Endodermal cell (in vitro differentiated cells): ENCODE measurements at places on chromosomes 6 and 20.
A peak's percentile ranks its signal among the peaks of the same experiment; 100 is the strongest.

- no peak for DNase-seq
Measured at GRCh38 chr6:17036065-17036393, 65.8 kb upstream of the STMND1 start.

- no peak for DNase-seq
Measured at GRCh38 chr6:101806241-101806640, 412.7 kb downstream of the GRIK2 start.

- no peak for DNase-seq
Measured at GRCh38 chr6:23790756-23791155, 335.3 kb upstream of the NRSN1 start.

- DNase-seq: no peak
Measured at GRCh38 chr20:5153152-5153467, 26.3 kb downstream of the CDS2 start.

DNA sequence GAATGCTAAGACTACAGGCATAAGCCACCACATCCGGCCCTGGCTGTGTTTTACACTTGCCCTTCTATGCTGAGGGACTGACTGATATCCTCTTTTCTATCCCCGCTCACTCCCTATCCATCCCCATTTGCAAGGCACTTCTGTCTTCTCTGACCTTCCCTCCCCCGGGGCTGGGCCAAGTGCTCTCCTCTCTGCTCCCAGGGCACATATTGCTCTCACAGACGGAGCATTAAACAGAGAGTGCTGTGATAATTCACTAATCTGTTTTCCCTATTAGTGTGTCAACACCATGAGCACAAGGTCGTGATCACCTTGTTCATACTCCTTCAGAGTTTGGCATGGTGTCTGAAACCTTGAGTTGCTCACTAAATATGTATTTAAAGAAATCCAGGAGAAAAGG, 9.0 kb upstream of the SLC2A12 start:
- DNase-seq: no peak

GRCh38 chr6:20655317-20655716, 121.1 kb downstream of the CDKAL1 start:
- no peak for DNase-seq

DNA sequence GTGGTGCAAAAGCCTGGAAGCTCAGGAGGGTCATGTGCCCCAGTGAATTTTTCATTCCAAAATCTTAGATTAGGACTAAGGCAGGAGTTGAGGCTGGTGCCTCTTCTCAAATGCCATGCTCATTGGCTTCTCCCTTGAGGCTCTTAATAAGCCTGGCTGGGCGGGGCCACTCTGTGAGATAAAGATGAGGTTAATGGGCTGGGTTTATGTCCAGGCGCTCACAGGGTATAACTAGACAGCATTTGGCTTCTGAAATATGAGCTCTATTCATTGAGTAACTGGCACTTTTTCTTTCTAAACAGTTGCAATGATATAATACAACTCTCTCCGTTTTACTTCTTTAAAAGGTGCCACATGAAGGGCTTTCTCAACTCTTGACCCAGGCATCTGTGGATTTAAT, 156.3 kb downstream of the SCML4 start:
- DNase-seq: no peak

DNA sequence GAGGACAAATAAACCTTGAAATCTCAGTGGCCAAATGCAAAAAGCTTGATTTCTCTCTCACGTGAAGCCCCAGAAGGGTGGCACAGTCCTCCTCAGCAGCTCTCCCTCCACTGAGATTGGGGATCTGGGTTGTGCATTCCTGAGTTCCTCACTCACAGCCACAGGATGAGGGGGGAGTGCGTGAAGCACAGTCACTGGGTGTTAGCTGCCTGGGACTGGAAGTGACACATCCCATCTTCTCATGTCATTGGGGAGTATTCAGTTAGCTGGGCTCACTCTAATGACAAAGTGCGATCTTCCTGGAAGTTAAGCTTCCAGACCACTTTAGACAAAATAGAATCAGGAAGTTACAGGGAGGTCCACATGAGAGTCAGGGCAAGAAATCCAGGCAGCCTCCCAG, 192.2 kb upstream of the LRFN2 start:
- DNase-seq: no peak

- peak; percentile 88 for DNase-seq
Measured at GRCh38 chr6:26003102-26003694, 40.6 kb downstream of the TRIM38 start.

DNA sequence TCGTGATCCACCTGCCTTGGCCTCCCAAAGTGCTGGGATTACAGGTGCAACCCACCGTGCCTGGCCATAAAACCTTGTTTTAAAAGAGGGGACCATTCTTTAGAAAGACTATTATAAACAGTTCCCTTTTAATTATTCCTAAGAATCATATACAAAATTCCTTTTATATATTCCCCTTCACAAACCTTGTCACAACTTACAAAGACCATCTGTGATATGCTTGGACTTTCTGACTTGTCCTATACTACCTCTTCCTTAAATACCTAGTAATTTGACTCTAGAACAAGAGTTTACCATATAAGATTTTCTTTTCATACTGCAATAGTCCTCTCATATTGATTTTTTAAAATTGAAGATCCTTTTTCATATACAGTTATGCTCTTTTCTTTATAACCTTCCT, 135.8 kb upstream of the PRSS16 start:
- DNase-seq: no peak

GRCh38 chr6:147973806-147974205, 368.8 kb upstream of the SASH1 start:
- DNase-seq: no peak

- DNase-seq: peak; percentile 4
Measured at GRCh38 chr20:5481872-5482271, 165.1 kb upstream of the PROKR2 start.

DNA sequence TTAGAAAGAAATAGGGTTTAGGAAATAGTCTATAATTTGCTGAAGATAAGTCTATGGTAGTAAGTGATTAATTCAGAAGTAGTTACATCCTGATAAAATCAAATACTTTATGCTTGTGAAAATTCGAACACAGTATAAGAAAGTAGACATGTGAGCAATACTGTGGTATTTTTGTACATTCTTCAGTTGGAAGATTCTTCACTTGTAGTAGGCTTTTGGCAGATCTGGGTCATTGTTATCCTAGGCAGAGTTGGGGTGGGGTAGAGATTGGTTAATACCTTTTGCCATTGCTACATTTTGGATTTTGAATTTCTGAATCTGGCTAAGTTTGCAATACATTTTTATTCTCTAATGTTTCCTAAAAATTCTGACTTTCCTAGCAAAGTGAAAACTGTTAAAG, 197.5 kb downstream of the BCKDHB start:
- DNase-seq: no peak

DNA sequence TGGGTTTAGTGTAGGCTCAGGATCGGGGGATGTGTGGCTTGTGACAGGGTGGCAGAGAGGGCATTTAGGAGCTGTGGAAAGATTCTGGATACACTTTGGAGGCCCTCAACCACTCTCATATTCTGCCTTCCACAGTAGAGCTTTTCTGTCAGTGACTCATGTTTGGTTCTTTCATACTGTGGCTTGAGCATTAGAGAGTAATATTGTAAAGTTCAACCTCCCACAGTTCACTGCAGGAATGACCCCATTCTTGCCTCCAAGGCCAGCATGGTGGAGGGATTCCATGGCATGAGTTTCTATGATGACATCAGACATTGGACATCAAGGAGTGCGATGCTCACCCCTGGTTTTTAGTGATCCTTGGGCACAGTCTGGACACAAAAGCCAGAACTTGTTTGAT, 50.9 kb downstream of the DTD1 start:
- DNase-seq: no peak

GRCh38 chr6:119256978-119257462, 92.5 kb downstream of the MAN1A1 start:
- no peak for DNase-seq

GRCh38 chr6:166758136-166758704, 131.2 kb upstream of the RPS6KA2 start:
- no peak for DNase-seq

DNA sequence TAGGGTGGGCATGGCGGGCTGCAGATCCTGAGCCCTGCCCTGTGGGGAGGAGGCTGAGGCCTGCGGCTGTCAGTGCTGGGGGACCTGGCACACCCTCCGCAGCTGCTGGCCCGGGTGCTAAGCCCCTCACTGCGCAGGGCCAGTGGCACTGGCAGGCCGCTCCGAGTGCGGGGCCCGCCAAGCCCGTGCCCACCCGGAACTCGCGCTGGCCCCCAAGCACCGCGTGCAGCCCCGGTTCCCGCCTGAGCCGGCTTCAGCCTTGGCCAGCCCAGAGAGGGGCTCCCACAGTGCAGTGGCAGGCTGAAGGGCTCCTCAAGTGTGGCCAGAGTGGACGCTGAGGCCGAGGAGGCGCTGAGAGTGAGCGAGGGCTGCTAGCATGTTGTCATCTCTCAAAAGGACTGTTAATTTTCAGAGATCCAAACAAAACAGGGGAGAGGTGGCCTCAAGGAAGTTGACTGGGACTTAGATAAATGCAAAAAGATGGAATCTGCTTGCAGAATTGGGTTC, 74.5 kb upstream of the RBM24 start:
- DNase-seq: no peak
